Activated CD4-positive, alpha-beta T cell treated with anti-CD3 and anti-CD28 coated beads, Interleukin-2, amount 10 ng/mL, durations not matched to agents 7 days and 5 days (primary cell): ENCODE measurements at places on chromosomes 13 and 19. TPM values are rescaled to one million over a fixed set of nuclear protein-coding genes. Genes with fewer than 3 reads are reported as not detected.
A peak's percentile ranks its signal among the peaks of the same experiment; 100 is the strongest.

- DNase-seq: peak; percentile 80
These were observed 3.9 kb downstream of the MIDN start for GRCh38 chr19:1252221-1252820.

DNA sequence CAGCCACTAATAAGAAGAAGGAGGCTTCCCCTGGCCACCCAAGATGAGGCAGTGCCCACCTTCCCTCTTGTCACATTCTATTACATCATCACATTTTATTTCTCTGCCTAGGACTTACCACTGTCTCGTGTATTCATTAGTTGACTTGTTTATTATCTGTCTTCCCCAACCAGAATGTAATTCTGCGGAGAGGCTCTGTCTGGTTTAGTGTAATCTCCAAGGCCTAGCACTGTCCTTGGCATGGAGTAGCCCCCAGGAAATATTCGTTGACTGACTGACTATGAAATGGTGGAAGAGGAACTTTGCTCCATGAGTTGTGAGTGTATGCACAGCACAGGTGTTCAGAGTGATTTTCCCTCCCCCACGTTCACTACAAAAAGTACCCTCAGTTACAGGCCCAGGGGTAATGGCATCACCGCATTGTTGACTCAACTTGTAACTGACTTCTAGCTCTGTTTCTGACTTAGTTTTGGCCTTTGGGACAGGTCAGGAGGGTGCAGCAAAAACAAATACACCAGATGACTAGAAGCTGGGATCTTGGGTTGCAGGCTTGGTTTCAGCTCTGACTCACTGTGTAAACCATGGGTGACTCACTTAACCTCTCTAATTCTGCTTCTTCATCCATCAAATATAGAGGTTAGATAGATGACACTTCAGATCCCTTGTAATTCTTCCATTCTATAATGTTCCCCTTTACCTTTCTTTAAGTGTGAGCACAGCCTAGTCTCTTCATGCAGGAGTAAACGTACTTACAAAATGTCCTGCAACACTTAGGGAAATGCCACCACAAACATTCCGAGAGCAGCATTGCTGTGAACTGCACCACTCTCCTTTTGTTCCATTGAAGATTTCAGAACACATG is 229.7 kb downstream of the KCNRG start:
- peak; percentile 32 for DNase-seq

DNA sequence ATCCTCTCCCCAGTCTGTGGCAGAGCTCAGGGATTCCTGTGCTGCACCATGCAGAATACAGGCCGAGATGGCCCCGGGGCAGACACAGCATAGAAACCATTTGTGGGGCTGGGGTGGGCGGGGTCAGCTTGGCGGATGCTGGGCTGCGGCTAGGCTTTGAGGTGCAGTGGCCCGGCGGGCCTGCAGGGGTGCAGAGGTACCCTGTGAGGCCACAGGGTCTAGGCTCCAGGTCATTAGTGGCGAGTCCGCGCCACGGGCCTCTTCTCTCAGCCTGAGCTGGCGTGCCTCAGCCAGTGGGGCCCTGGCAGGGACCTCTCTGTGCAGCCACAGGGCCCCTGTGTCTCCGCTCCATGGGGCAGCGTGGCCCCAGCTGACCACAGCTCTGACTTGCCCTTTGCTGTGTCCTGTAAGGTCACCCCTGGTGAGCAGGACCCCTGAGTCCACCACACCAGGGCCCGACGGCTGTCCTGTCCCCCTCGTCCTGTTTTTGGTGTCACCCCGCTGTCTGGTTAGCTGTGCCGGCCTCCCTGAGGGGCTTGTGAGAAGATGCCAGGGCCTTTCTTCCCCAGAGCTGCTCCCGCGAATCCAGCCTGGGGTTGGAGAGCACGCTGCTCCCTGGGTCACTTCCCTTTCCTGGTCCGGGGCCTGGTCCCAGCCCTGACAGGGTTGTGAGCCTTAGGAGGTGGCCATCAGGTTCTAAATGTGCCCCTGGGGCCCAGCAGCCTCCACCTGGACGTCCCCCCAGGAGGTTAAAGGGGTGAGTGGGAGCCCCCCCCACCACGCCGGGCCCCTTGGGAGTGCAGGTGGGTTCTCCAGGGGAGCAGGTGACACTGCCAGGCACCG is 12.1 kb downstream of the KDM4B start:
- no peak for DNase-seq

GRCh38 chr19:4443966-4444764 is 13.4 kb downstream of the UBXN6 start:
- DNase-seq: no peak

DNA sequence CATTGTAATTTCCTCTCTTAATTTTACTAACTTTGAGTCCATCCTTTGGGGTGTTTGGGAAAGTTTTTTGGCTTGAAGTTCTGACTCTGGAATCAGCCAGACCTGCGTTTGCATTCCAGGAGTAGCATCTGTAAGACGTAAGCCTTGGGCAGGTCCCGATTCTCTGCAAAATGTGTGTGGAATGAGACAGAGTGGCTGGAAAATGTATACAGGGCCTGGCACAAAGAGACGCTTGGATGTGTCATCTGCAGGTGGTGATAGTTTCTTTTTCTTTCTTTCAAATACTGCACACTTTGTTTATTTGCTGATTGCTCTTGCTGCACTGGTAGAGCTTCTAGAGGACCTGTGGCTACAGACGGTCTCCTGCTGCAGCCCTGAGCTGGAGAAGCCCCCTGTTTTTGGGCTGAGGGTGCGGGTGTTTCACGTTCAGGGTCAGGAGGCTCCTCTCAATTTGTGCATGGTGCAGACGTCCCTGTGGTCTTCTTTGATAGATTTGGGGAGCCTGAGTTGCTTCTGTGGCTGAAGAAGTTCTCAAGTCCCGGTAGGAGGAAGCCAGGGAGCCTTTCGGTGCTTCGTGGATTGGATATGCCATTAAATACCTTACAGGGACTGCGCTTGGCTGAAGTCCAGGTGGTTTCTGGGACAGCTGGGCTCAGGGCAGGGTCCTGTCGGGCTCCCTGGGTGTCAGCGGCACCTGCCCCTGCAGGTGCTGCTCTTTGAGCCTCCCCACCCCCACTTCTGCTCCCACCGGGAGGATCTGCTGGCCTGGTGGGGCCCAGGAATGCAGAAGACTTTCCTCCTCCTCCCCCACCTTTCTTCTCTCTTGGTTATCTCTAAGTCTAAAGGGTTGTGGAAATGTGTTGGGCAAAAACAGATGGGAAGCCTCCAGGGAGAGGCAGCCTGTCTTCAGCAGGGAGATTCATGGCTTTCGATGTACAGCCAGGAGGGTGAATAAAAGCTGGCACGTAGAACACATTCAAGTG is 44.0 kb upstream of the GAS6 start:
- DNase-seq: no peak

- no peak for DNase-seq
These were observed 118.5 kb downstream of the STK24 start for GRCh38 chr13:98458431-98458830.

DNA sequence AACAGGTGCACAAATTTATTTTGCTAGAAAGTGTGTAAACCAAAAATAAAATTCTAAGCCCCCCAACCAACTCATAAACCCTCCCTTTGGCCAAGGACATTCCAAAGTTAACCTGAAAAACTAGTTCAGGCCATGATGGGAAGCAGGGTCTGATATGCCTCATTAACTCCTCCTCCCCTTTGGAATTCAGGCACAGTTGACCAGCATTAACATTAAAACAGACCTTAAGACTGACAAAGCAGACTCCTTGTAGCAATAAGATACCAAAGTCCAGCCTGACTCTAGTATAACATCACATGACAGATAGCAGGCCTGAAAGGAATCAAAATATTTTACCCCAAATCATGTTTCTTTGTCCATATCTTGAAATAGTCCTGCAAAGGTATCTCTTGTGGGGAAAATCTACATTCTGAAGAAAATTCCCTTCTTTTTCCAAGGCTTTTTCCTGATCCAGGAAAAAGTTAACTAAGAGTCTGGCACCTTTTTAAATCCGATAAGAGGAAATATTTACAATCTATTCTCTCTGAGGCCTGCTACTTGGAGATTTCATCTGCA is 19.7 kb downstream of the NEK5 start:
- no peak for DNase-seq

GRCh38 chr13:54593504-54593903 is 1564.9 kb downstream of the OLFM4 start:
- DNase-seq: no peak

DNA sequence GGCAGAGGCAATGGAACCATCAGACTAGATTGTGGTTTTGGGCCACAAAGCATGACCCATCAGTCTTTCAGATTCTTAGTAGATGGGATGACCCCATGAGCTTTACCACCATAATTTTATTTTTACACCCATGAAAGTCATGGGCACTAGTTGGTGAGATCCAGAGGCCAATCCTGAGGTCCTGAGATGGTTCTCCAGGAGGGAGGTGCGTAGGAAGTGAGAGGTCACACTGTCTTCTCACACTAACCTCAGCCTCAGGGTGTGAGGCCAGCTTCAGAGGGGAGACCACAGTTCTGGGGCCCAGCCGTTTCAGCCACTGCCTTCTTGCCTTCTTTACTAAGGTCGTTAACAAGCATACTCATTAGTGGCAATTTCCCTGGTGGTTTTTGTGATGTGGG is 106.4 kb downstream of the AKAP11 start:
- no peak for DNase-seq

DNA sequence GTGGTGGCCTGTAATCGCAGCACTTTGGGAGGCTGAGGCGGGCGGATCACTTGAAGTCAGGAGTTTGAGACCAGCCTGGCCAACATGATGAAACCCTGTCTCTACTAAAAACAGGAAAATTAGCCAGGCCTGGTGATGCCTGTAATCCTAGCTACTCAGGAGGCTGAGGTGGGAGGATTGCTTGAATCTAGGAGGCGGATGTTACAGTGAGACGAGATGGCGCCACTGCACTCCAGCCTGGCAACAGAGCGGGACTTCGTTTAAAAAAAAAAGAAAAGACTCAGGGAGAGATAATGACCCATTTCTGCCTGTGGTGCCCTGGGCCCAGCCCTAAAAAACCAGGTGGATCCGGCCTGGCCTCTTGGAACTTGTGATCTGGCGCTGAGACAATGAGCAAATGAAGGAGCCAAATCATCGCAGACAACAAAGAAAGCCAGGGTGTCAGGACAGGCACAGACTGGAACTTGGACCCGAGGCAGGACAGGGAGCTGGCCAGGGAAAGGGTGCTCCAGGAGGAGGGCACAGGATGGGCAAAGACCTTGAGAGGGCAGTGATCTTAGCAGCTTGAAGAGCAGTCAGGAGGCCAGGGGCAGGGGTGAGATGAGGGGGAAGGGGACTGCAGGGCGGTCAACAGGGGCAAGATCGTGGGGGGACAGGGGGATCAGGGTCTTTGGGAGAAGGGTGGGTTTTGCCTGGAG is 962 bp upstream of the JAK3 start:
- no peak for DNase-seq

DNA sequence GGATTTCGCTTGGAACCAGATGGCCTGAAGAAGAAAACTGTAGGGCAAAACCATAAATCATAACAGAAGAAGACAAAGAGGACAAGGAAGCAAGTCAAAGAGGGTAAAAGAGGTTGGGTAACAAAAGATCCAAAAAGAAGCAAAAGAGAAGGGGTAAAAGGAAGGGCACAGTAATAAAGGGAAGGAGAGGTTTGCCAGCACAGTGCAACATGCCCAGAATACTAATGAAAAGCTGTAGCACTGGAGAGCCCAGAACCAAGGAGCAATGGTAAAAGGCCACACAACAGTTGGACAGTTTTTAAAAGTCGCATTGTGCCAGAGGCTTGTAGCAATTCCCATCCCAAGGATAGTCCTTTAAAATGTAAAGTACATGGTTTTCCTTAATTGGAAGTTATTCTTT is 506.6 kb downstream of the PCDH9 start:
- no peak for DNase-seq

- peak; percentile 12 for DNase-seq
These were observed 814 bp downstream of the NBEA start for GRCh38 chr13:34942732-34943435.

- DNase-seq: no peak
These were observed 27.3 kb downstream of the INTS6 start for GRCh38 chr13:51425410-51426042.

The ZSCAN4 gene
- not detected for total RNA-seq

The DAND5 gene
- 0.20 TPM for total RNA-seq

The C1QTNF9B gene
- not detected for total RNA-seq

The NMRK2 gene
- not detected for total RNA-seq

The CFAP97D2 gene
- total RNA-seq: not detected

The MATK gene
- 14.8 TPM for total RNA-seq

The PPP6R1 gene
- total RNA-seq: 189 TPM

The FXYD7 gene
- total RNA-seq: 4.5 TPM

The DCT gene
- total RNA-seq: 0.20 TPM
